CD4-positive, CD25-positive, alpha-beta regulatory T cell (primary cell): ENCODE measurements at places on chromosomes 1 and 21. TPM values are rescaled to one million over a fixed set of nuclear protein-coding genes. Genes with fewer than 3 reads are reported as not detected.

The B3GALT5 gene
- polyA plus RNA-seq = not detected

The CD160 gene
- 0.19 TPM for polyA plus RNA-seq

The CRB1 gene
- not detected for polyA plus RNA-seq

DNA sequence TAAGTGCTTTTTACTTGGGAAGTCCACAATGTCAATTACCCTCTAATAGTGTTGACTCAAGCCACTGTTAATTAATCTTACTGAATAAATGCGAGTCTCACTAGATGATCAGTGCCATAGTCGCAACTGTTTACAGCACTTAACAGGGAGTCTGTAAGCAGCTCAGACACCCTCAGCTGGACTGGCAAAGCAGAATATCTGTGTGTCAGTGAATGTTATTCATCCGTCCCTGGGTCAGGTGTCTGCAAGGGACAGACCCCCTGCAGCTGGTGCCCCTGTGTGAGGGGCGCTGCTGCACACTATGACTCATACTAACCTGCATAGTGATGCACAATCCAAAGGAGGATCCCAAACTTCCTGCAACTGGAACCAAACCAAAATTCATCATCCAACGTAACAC is 306.5 kb downstream of the HHIPL2 start:
- DNase-seq = no peak

DNA sequence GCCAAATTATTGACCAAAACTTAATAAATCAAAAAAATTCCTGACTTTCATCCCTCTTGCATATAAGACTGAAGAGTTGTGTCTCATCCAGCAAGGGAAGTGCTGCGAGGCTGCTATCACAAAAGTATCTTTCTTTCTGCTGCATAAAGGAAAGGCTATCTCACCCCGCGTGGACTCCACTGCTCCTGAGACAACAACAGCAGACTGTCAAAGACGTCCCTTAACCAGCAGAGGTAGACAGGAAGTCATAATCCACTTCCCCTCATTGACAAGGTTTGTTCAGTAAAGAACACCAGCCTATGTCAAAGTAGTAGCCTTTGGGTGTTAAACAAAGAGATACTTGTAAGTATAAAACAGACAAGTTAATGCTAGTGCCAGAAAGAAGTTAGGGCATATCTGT is 29.4 kb downstream of the VPS26C start:
- DNase-seq = peak; percentile 67

DNA sequence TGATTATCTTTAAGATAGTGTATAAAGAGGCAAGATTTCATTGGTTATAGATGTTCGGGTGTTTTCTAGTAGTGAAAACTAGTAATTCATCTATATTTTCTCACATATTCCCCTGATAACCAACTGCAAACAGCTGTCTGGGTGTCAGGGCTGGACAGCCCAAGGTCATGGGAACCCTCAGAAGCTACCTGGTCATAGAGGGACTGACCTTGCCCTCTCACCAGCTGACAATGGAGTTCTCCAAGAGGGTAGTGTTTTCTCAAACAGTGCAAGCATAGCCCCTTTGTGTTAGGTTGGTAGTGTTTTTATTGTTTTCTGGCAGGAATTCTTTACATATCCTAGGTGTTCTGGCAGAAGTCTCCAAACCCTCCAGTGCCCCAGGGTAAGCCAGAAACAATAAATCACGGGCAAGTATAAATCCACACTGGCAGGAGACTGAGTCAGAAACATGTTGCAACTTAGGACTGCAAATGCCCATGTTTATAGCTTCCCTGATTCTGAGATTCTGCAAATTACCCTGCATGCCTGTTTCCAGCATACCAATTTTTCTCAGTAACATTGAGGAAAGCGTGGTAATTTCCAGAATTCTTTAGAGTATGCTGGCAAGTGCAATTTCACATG is 82.8 kb upstream of the ATP1A1 start:
- no peak for DNase-seq

DNA sequence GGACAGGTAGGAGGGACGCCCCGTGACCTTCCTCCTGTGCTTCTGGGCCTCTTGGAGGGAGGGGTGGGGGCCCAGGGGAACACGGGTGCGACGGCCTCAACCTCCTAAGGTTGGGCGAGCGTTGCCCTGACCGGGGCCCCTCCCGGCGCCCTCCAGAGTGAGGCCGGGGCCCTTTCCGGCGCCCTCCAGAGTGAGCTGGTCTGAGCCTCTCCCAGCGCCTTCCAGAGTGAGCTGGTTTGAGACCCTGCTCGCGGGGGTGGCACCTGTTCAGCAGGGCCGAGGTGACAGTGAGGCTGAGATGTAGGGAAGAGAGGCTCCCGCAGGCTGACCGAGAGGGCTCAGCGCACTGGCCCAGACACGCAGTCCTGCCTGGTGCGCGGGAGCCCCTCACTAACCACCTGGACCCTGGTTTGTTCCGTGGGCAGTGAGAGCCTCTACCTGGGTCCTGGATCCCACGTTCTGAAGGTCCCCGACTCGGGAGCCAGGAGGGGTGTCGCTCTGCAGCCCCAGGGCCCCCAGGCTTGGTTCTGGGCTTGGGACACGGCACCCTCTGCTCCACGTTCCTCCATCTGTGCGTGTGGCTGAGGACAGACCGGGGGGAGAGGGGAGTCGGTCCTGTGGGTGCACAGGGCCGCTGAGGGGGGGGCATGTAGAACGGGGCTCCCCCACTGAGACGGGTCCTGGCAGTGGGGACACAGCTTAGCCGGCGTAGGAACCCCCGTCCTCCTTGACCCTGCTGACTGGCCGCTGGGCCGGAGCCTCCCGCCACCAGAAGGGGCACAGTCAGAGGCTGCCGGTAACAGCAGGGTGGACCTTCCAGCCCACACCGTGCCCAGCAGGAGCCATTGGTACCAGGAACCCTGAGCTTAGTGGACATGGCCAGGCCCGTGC is 1.4 kb downstream of the COL6A1 start:
- no peak for DNase-seq

DNA sequence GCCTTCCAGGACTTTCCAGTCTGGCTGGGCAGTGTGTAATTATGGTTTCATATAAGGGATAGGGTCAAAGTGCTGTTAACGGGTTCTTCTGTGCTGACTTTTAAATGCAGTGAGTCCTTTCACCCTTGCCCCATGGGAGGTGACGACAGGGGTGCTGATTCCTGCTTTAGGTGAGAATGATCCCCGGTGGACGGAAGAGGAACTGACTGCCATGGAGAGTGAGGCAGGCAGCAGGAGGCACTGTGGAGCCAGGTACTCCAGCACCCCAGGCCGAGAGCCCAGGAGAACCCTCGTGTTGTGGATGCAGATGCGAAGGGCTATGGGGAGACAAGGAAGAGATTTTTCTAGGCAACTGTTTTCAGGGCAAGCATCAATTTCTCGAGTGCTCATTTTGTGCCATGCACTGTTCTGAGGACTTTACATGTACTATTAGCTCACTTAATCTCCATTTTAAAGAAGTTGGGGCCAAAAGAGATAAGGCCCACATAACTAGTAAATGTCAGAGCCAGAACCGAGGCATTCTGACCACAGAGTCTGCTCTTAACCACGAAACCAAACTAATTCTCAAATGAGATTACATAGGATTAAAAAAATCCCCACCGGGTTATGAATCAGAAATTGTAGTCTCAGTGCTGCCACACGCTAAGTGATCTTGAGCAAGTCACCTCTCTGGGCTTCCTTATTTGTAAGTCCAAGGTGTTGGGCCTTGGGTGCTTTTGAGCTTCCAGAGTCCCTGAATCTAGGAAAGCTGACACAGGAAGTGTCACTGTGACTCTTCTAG is 28.2 kb downstream of the STPG1 start:
- DNase-seq = peak; percentile 20

DNA sequence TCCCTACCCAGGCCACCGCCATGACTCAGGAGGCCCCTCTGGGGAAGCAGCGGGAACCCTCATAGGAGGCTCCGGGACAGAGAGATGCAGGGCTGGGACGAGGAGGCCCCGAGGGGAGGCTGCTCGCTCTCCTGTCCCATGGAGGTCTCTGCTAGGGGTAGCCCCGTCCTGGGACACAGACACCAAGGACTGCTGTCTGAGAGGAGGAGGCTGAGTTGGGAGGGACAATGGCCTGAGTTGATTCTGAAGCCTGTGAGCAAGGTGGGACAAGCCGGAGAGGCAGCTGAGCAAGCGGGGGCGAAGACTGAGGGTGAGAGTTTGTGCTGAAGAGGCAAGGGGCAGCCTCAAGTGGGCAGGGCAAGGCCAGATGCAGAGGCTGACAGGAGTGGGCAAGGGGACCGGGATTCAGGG is 17.4 kb downstream of the SLC27A3 start:
- DNase-seq = no peak

- no peak for DNase-seq
These were observed 4.6 kb upstream of the ZNF678 start for GRCh38 chr1:227558732-227559262.

- DNase-seq = no peak
These were observed 50.9 kb downstream of the VANGL2 start for GRCh38 chr1:160451119-160451858.

- DNase-seq = no peak
These were observed 3.4 kb upstream of the GPR25 start for GRCh38 chr1:200869376-200869752.

DNA sequence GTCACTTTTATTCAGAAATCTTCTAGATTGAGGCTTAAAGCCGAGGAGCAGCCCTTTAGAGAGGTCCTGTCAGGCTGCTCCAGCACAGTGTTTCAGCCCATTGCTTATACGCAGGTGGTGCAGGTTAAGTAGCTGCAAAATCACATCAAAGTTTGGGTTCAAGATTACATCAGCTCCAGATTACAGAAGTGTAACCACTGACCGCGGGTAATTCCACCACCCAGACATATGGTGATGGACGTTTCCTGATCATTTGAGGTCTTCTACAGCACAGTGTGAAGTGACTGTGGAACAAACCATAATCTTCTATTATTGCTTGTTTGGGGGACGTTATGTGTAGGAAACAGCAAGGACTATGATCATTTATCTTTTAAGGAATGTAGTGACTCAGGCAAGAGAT is 11.8 kb downstream of the C1orf115 start:
- DNase-seq = no peak

DNA sequence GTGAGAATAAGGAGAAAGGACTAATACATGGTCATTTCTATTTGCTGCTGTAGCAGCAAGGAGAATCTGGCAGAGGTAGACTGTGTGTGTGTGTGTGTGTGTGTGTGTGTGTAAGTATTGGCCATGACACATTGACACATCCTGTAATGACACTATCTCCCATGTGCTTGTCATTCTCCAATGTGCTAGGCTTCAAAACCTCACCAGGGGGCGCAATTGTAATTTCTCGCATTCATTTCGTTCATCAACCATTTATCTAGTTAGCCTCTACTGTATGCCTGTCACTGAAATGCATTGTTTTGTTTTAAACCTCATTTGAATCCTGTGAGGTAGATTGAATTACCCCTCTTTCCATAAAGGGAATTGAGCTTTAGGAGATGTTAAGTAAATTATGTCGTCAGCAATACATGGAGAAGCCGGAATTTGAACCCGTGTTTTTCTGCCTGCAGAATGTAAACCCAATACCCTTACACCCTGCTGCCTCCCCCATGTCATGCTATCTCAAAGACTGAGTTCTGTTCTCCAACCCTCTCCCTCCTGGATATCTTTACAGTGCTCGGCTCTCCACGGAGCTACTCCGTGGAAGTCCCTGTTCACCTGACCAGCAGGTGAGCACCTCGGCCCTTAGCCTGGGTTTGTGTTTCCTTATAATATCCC is 100.8 kb downstream of the UCK2 start:
- peak; percentile 61 for DNase-seq
